ENCODE measurements at places on chromosomes 6 and 20.

GRCh38 chr6:130843575-130844320 lies 16.5 kb downstream of the SMLR1 start:
- DNase-seq, result no peak

- no peak for DNase-seq
Observed at GRCh38 chr6:141309295-141309694, 823.4 kb upstream of the GJE1 start.

DNA sequence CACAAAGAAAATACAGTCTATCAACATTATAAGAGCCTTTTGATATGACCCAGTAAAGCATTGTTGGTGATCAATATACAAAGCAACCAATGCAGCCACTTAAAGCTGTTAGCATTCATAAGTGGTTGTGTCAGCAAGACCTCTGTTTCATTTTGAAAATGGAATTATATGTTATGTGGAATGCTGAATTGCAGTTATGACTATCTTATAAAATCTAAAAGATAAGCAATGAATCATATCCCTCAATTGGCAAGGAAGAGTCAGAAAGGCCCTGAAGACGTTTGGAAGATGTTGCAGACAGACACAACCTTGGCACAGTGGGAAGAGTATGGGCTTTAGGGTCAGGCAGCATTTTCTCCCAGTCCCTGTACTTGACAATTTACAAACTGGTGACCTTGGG lies 93.8 kb upstream of the RNF217 start:
- no peak for DNase-seq

DNA sequence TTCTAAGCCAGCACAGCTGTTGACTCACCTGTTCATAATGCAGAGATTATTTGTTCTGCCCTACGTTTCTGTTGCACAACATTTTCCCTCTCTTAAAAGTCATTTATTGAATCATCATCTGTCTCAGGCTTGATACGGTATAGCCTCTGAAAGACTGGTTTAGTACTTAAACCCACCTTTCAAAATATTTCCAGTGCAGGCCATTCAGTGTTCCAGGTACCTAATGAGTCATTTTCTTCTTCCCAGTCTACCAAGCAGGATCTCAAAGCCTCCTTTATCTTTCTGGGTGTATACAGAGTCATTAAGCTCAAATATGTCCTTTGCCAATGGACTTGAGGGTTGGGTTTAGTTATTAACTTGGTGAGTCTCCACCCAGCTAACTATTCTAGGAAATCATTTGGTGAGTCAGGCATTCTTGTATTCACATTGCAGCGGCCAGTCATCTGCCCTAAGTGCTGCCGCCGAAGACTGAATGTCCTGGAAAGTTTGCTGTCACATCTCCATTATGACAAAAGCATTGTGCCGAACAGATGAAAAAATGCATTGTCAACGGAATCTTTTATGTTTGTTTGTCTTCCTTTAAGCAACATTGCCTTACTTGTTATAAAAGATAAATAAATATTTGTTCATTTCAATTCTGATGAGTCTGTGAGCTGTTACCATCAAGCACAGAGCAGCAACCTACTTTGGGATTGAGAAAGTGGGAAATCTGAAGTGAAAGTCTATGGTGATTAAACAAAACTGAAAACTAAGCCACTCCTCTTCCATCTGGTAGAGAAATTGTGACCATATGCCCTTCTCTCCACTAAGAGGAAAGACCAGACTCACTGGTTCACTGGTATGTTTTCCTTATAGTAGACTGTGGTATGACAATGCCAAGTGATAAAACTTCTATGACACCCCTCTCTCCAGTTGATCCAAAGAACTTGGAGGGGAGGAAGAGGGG lies 14.3 kb upstream of the FAM135A start:
- no peak for DNase-seq

DNA sequence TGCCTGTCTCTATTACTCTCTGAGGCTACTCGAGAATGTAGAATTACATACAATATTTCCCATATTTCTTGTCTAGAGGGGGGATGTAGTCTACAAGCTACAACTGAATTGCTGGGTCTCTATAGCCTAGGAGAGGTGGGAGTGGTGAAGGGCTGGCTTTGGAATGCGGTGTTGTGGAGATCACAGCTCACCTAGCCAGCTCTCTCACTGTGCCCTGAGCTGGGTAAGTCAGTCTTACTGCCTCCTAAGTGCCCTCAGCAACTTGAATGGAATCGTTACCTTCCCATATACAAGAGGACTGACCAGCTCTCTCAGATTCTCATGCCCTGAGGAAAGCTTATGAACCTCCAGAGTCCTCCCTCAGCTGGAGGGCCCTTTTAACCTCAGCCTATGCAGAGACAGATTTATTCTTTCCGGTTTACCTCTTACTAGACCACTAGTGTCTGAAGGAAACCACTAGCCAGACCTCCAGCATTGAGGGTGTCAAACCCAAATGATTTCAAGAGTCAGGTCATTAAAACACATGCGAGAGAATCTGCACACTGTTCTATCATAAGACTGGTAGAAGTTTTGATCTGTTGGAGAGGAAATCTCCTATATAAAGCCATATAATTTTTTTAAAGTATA lies 20.6 kb downstream of the VIP start:
- no peak for DNase-seq

- DNase-seq, result no peak
Observed at GRCh38 chr20:50111829-50112495, 988 bp downstream of the UBE2V1 start.

DNA sequence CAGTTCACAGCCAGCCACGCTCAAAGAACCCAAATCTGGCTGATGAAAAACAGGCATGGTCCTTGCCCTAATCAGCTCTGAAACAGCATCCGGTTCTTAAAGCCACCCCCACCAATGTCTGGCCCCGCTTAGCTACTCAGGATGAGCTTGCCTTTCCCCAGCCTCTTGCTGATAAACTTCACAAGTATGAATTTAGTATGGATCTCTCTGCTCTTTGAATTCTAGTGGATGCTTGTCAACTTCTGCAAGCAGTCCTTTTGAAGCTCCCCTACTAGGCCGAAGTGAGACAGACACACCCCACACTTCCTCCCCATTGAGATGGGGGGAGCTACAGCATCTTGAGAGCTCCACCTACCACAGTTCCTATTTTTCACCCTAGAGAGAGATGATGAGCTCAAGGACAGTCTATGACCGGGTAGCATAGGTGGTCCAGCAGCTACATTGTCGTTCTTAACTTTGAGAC lies 36.7 kb downstream of the EBF4 start:
- no peak for DNase-seq

GRCh38 chr6:30160785-30161531 lies at the start of gene TRIM10:
Gene TRIM10 (minus strand): TSS chr6:30161211. CDS start chr6:30160858, 353 bp downstream.
- DNase-seq, result no peak

DNA sequence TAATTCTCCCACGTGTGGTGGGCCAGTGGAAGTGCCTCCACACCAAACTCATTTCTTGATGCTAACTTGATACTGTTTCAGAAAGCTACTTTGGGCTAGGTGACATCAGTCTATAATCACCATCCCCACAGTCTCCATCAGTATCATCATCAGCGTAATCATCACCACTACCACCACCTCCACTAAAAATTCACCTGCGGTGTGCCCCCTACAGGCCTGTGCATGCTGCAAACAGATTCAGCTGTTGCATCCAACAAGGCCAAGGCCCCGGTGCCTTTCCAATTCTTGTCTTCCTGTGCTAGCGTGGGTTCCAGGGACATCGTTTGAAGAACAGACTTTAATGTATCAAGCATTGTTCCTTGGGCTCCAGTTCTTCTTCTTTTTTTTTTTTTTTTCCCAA lies 201.3 kb upstream of the EXOC2 start:
- DNase-seq, result no peak

DNA sequence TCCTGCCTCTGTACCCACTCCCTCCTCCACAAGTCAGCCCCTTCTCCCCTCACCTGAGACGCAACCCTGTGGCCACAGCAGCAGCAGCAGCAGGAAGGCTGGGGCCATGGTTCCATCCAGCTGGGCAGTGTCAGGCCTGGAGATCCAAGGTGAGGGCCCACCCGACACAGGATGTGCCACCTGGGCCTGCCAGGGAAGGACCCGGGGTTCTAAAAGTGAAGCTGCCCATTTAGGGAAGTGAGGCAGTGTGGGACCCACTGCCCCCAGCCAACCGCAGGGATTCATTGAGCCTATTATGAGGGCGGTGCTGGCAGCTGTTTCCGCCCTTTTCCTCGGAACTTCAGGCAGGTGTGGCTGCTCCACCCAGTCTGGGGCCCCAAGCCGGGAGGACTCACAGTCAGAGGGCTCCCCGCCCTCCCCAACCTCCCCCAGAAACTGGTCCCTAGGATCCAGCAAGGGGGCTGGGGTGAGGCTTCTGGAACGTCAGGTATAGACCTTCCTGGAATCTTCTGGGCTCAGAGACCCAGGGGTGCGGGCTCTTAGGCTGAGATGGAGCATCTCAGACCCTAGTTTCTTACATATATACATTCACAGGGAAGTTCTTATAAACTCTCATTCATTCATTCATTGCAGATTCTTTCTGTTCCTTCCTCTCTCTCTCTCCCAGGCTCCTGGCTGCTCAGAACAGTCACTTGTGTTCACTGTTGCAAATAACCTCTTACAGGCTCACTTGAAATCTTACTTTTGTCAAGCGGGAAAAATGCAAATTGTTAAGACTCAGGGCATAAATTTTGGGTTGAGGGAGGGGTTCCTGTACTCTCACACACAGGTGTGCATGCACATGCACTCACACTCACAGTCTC lies at the start of gene TREML2:
TREML2 (minus strand) TSS at position 249 of the 863 bp plus-strand sequence; CDS start at position 108, 141 bp downstream.
- no peak for DNase-seq

DNA sequence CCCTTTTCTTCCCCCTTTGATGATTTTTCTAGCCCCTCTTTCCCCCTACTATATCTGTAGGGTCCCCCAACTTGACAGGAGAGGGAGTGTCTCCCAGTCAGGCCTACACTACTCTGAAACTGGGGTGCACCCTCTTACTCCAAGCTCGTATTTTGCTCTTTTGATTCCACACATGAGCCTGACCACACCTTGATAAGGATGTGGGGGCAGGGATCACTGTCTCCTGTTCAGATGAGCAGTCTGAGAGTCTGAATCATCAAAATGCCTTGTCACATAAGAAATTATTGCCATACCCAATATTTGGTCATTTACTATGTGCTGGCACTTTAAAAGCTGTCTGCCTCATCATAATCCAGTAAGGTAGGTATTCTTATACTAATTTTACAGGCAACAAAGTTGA lies 15.9 kb downstream of the PNPLA1 start:
- DNase-seq, result no peak

DNA sequence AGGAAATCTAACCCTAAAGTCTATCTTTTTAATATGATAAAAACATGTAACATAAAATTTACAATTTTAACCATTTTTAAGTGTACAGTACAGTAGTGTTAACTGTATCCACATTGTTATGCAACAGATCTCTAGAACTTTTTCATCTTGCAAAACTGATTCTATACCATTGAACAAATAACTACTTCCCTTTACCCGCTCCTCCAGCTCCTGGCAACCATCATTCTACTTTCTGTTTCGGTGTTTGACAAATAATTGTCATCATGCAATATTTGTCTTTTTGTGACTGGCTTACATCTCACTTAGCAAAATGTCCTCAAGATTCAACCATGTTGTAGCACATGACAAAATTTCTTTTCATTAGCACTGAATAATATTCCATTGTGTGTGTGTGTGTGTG lies 203.2 kb downstream of the SIM1 start:
- DNase-seq, result no peak

GRCh38 chr6:47862731-47863130 lies 80.9 kb downstream of the OPN5 start:
- no peak for DNase-seq

DNA sequence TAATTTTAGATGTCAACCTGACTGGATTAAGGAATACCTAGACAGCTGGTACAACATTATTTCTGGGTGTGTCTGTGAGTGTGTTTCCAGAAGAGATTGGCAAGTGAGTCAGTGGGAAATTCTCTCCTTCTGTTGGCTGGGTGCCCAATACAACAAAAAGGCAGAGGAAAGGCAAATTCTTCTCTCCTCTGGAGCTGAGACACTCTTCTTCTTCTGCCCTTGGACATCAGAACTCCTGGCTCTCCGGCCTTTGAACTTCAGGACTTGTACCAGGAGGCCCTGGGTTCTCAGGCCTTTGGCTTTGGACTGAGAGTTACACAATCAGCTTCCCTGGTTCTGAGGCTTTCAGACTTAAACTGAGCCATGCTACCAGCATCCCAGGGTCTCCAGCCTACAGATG lies 7.8 kb upstream of the BTN3A1 start:
- DNase-seq, result no peak

DNA sequence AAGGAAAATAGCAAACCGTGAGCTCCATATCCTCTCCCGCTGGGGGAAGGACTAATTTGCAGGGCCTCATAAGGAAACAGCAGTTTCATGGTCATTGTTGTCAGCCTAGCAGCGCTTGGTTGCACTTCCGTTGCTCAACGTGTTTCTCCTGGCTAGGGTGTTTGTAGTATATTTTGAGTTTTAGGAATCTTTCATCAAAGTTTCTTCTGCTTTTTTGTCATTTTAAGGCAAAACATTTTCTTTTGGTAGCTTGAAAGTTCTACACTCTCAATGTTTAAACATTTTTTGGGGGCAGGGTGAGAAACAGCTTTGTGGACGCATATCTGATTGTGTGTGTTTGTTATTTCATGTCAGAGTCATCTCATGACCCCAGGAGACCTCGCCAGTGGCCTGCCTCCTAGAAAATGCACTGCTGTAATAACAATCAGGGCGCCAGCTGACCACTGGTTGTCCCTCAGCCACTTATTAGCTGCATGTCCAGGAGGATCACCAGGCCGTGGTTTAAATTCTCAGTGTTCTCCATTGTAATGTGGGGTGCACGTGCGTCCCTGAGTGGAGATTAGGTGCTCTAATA lies 20.6 kb downstream of the JARID2 start:
- no peak for DNase-seq

DNA sequence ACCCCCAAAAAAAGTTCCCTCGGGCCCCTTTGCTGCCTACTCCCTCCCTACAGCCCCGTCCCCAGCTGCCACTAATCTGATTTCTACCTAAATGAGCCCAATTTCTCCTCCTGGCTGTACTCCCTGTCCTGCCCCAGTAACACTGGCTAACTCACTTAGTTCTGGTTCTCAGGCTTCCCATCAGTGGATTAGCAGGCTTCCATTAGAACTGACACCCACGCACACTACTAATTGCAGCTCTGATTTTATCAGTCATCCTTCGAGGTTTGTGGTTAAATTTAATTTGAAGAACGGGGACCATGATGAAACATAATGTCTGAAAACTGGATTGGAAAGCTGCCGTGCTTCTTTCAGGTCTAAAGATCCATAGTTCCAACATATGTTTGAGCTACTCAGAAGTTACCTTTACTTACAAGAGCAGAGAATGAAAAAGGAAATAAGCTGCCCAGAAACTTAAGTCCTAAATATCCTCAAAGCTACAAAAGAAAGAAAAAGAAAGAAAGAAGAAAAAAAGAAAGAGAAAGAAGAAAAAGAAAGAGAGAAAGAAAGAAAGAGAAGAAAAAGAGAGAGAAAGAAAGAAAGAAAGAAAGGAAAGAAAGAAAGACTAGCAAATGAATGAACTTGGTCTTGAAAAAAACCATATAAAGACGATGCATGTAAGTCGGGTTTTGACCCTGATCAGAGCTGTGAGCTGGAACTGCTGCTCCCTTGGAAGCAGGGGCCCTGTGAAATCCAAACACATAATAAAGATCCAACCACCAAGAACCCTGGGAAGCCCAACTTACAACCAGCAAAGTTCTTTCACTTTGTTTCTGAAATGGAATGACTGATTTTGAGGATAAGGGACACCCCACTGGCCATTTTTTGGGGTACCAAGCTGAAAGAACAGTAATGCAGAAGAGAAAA lies 51.7 kb downstream of the CNKSR3 start:
- no peak for DNase-seq
